ENCODE measurements at places on chromosomes 2 and 18. TPM values are rescaled to one million over a fixed set of nuclear protein-coding genes. Genes with fewer than 3 reads are reported as not detected.

MYO1B gene
- 119 TPM for total RNA-seq

RFX8 gene
- 1.8 TPM for total RNA-seq

PARD6G gene
- 1.1 TPM for total RNA-seq

CHRNG gene
- total RNA-seq: not detected

DIS3L2 gene
- 6.9 TPM for total RNA-seq

FAM117B gene
- 2.6 TPM for total RNA-seq

TBC1D8 gene
- 9.4 TPM for total RNA-seq

LAMA1 gene
- total RNA-seq: 26.7 TPM

PDCL3 gene
- 7.0 TPM for total RNA-seq

GALNT14 gene
- total RNA-seq: not detected

MGAT5 gene
- total RNA-seq: 62.7 TPM

RUFY4 gene
- not detected for total RNA-seq

FHOD3 gene
- under 0.01 TPM for total RNA-seq

SAG gene
- not detected for total RNA-seq

DOK6 gene
- 3.1 TPM for total RNA-seq

RELCH gene
- total RNA-seq: 24.0 TPM

NEB gene
- under 0.01 TPM for total RNA-seq

LIMS4 gene
- total RNA-seq: 15.1 TPM

MTCL1 gene
- total RNA-seq: 19.3 TPM

SLC9A4 gene
- not detected for total RNA-seq

PTH2R gene
- total RNA-seq: not detected

TEX261 gene
- total RNA-seq: 46.4 TPM

HS6ST1 gene
- 53.1 TPM for total RNA-seq

ALLC gene
- total RNA-seq: not detected

Data from cardiac atrium fibroblast (primary cell).